CD4-positive, alpha-beta T cell treated with Interleukin-21 for 1 hour (primary cell): ENCODE measurements at places on chromosomes 11 and 22.

- DNase-seq = no peak
Observed at GRCh38 chr11:72962084-72962483, 147.9 kb downstream of the ATG16L2 start.

- DNase-seq = no peak
Observed at GRCh38 chr11:3155691-3156258, 9.3 kb downstream of the OSBPL5 start.

DNA sequence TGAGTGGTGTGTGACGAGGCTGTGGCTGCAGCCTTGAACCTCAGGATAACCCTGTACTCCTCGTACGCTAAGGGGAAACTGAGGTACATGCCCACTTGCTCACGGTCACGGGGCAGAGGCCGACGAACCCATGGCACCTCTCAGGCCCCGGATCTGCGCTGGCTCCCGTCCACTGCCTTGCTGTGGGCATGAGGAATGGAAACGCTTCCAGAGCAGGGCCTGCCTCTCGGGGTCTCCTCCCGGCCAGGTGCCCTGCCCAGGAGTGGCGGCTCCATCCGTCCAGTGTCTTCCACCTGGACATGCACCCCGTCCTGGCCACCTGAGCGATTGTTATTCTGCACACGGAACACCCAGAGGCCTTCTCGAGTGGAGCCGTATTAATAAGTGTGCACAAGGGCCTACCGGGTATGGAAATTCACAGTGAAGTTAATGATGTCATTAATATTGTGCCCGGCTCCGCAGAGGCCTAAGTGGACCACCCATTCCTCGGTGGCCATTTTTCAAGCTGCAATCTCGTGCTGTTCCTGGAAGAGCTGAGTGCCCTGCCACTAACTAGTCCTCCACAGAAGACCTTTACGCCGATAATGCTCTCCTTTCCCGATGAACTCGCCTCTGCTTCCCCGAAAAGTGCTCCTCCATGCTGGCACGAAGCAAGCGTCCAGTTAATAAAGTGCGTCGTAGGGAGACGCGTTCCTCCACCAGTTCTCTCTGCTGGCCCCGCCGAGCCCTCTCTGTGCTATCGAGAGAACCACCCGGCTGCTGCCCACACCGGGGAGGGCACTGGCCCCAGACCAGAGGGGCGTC lies 927.9 kb downstream of the BRD1 start:
- no peak for DNase-seq

- no peak for DNase-seq
Observed at GRCh38 chr11:67524480-67524808, 1.2 kb upstream of the CABP2 start.

DNA sequence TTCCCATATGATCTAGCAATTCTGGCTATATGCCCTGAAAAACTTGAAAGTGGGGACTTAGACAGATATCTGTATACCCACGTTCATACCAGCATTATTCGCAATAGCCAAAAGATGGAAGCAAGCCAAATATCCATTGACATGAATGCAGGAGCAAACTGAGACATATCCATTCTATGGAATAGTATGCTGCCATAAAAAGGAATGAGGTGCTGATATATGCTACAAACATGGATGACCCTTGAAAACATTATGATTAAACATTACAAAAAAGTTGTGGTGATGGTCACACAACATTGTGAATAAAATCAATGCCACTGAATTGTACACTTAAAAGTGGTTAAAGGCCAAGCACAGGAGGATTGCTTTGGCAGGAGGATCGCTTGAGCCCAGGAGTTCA lies 25.5 kb downstream of the MFNG start:
- no peak for DNase-seq

DNA sequence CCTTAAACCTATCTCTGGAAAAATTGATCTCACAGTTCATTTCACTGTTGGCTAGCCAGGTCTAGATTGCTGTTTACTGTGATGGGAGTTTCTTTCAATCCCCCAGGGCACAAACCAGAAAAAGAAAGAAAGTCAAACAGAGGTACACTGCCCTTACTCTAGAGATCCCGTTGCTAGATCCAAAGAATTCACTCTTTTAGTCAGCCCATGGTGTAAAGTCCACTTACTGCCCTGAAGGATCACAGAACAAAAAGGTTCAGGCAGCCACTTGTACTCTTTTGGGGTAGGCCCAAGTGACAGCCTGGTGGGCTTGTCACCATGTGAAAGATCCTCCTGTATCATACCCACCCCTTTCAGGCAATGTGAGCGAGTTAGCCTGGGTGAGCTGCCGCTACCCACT lies 162.6 kb upstream of the CCDC179 start:
- DNase-seq = no peak
